ENCODE measurements at places on chromosomes 4 and X.

DNA sequence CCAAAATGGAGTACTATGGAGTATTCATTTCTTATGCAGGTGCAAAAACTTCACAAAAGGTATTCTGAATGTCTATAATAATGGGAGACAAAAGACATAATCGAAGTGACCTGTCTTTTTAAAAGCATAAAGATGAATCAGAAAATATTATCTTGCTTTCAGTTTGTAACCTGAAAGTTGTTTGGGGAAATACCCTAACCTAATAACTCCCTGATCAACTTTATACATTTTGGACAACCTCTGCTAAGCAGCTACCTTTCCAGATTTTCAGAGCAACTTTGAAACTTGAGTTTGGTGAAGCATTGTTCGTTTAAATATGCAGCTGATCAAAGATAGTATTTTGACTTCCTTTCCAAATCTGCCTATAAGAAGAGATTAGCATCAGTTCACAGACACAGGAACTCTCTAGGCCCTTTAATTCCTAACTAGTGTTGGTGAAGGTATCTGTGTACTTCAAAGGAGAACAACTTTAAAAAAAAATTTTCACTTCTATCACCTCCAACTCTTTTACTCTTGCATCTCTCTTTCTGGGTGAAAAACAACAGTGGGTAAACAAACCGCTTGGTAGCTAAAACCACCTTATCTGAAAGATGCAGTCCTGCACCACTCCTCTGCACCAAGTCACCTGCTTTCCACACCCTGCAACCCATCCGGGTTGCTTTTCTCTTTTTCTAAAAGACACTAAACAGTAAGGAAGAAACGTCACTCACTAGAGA, 26.5 kb downstream of the CD40LG start:
- no peak for DNase-seq

- DNase-seq: no peak
Observed at GRCh38 chr4:152072001-152072485, 311.2 kb upstream of the GATB start.

DNA sequence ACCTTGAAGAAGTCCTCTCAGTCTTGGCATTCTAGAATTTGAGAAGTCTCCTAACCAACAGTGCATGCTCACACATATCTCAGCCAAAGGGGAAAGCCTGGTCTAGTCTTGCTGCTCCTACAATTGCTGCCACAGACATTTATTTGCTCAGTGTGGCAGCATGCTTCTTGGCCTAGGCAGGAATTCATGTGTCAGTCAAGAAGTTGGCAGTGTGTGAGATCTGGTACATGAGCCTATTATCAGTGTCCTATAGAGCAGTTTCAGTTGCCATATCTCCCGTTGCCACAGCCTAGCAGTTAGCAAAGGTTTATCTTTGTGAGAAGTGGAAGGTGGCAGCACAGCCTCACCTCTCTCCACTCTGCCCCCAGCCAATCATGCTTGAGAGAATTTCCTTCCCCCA, 176.9 kb upstream of the ARHGEF9 start:
- no peak for DNase-seq

DNA sequence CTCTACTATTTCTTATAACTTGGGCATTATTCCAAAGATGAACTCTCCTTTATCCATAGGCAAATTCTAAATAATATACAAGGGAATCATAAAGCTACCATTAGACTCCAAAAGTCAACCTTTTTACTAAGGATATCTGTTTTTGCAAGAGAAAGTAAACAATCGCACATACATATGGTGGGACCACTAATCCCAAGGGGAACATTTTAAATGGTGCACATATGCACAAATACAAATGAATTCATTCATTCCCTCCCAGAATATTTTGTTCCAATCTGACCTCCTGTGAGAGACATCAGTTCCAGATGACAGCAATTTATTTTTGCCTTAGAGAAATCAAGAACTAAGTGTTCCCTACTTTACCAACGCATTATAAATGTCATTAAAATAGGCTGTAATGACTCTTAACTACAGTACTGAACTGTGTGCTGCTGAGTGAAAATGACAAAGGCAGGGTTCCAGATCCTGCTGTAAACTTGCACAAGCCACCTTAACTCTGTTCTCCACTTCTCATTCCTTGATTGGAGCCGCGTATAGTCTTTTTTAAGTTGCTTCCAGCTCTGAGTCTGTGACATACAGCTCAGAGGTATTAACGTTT, 2.0 kb downstream of the DHX15 start:
- DNase-seq: no peak

DNA sequence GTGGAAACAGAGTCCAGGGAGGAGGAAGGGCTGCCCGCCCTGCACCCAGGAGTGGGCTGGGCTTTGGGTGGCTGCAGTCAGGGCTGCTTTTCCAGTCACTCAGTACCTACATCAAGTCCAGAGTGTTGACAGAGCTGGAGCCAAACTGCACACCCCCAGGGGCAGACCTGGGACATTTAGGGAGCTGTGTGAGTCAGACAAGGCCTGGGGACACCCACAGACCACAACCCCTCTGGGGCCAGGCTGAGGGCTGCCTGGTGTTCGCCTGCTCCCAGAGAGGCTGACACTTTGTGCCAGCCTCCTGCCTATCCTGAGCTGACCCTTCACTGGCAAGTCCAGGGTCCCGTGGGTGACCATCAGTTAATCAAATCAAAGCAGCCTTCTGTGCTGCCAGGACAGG, 240.0 kb downstream of the BCOR start:
- no peak for DNase-seq

GRCh38 chr4:157300701-157301100, 80.2 kb downstream of the GRIA2 start:
- DNase-seq: no peak

DNA sequence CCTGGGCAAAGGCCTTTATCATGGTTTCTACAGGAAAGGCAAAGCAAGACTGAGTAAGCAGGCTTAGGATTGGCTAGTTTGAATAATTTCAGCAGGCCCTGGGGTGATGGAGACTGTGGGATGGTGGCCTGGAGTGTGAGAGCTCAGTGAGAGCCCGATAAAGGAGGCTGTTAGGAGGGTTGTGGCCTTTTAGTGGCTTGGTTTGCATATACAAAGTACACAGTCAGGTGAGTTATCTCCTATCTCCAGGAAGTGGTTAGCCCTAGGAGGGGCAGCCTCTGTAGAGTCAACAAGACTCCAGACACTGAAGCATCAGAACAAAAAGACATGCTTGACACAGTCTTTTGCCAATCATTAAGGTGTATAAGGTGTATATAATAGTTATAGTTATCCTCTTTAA, 157.2 kb downstream of the CFAP299 start:
- no peak for DNase-seq

GRCh38 chr4:31107362-31107761, 387.2 kb downstream of the PCDH7 start:
- DNase-seq: no peak

GRCh38 chr4:32133734-32134133, 1413.6 kb downstream of the PCDH7 start:
- DNase-seq: no peak

- DNase-seq: no peak
Observed at GRCh38 chr4:54277691-54278090, 48.6 kb downstream of the PDGFRA start.

DNA sequence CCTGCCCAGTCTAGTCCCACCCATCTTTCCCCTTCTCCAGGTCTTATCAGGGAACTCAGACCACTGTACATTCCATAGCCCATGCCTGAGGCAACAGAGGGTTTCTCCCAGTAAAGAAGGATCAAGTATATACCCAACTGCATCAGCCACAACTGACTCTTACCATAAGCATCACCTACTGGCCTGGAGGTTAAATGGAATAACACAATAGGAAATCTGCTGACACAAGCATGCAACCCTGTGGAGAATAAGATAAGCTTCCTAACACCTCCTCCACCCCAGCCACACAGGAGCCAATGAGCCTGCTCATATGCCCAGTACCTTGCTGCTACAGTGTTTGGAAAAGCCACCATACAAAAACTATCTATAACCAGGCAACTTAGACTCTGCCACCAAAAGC, 34.6 kb upstream of the PLK4 start:
- no peak for DNase-seq

DNA sequence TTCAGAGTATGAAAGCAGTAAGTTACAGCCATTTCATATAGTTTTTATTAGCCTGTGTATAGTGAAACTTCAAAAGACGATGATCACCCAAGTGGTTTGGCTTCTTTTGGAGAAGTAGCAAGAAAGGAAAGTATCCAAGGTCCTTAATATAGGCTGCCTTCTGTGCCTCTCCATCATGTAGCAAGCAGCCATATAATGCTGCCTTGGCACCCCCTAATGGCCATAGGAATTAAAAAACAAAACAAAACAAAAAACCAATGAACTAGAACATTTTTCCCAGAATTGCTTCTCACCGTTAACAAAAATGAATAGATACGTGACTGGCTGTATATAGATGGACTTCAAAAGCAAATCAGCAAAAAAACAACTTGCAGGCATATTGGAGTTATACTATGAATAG, 18.9 kb downstream of the LAMP2 start:
- no peak for DNase-seq

DNA sequence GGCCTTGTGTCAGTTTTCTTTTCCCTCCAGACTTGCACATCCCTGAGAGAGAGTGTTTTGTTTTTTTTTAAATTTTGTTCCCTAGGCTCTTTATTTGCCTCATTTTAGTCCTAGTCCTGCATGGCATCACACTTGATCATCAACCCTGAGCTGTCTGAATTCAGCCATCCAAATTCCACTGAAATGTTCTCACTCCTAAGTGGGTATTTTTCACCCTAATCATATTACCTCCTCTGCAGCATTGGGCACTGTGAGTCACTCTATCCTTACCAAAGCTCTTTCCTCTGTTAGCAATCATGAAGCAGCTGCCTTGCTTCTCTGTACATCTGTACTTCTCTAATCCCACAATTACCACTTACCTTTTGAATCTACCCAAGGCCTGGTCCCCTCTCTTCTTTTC, 356.6 kb upstream of the MAGEB2 start:
- no peak for DNase-seq

DNA sequence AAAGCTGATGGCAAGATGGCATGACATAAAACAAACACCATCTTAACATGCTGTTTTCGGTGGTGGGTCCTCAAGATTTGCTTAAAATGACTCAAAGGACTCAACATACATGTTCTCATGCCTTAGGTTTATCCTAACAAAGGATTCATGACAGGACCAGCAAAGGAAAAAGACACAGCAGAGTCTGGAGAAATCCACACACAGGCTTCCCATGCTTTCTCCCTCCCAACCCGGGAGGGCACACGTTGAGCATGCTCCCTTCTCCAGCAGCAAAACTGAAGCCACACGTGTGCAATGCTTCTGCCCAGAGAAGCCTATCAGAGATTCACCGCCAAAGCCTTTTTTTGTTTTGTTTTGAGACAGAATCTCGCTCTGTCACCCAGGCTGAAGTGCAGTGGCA, 39.9 kb downstream of the SAT1 start:
- DNase-seq: no peak

DNA sequence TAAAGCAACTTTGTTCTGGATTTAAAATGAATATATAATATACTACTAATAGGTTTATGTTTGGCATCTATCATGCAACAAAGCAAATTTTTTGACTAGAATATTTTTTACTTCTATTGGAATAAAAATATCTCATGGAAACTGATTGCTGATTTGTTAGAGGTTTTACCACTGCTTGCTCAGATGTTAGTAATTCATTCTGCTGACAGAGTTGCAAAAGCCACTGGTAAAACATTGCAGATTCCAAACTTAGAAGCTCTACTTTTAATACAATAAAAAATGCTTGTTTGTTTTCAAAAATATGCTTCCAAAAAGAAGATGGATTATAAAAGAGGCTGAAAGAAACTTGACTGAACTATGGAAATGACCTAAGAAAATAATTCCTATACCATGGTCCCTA, 795.2 kb downstream of the PCDH18 start:
- no peak for DNase-seq

DNA sequence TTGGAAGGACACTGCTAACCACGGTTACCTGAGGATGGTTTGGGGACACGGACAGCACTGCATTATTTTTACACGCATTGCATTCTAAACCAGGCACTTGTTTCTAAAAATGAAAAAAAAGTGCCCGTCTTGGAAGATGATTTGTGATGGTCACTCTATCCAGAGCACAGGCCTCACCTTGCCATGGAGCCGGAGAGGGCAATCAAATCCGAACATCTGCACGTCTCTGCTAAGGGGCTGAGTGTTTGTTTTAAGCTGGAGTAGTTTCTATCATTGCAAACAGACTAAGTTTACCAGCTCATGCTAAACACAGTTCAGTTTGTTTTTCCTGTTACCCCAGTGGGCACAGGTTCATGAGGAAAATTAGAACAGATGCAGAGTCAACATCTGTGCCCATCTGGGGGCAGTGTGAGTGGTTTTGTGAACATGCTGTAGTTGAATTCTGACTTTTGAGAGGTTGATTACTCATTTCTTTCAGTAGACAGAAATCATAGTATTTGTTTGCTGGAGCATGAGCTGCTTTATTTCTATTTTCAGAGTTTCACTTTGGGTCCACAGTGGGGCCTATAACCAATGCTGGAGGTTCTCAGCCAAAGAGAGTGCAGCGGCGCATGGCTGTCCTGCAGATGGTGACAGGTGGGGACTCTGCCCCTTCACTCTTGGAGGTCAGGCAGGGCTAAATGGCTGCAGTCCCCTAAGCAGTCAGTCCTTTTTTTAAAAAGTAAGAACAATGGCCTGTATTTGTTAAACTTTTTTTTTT, 65.4 kb upstream of the ENPP6 start:
- no peak for DNase-seq

DNA sequence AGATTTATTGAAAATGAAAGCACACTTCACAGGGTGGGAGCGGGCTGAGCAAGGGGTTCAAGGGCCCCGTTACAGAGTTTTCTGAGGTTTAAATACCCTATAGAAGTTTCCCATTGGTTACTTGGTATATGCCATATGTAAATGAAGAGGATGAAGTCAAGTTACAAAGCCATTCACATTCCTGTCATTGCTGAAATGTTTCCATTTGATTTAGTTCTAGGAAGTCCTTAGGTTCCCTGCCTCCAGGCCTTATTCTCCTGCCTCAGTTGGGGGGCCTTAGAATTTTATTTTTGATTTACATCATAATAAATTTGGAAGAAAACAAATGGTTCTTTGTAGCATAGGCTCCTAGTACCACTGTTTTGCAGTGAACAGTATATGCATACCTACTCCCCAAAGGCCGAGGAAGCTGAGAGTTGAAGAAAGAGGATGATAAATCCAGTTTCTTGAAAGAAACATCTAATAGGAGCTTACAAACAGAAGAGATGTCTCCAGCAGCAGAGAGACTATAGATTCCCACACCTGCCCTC, 31.8 kb downstream of the SERTM2 start:
- no peak for DNase-seq

GRCh38 chr4:67483868-67484602, 61.3 kb downstream of the CENPC start:
- DNase-seq: no peak

DNA sequence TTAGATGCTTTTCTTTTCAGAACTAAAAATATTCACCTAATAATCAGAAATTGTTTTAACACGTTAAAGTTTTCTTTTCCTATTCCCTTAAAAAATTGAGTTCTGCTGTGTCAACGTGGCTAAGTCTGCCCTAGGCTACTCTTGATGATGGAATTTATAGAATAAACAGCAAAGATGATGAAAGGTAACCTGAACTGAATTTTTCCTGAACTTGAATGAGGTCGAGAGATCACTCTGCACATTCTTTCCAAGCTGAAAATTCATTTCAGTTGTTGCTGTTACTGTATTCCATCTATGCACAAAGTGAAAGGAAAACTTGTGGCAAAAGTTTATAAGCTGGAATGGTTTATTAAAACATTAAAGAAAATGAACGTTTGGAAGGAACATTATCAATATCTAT, 245.9 kb upstream of the GIMD1 start:
- DNase-seq: no peak

Data from stimulated activated CD8-positive, alpha-beta memory T cell treated with anti-CD3 and anti-CD28 coated beads, Interleukin-7, amount 100 ng/mL, for 24 hours (primary cell).